ENCODE measurements at places on chromosomes 13 and 19. TPM values are rescaled to one million over a fixed set of nuclear protein-coding genes. Genes with fewer than 3 reads are reported as not detected.

SLC17A7 gene
- total RNA-seq = 0.46 TPM

ICAM3 gene
- total RNA-seq = 9.0 TPM

SLC1A5 gene
- 77.1 TPM for total RNA-seq

- DNase-seq = no peak
Observed at GRCh38 chr13:112454648-112455334, 78.6 kb downstream of the SPACA7 start.

- no peak for DNase-seq
Observed at GRCh38 chr19:12751635-12752034, at the start of gene BEST2. TSS of gene BEST2 (plus strand) at chr19:12751791. CDS start at chr19:12752593, 802 bp downstream.

DNA sequence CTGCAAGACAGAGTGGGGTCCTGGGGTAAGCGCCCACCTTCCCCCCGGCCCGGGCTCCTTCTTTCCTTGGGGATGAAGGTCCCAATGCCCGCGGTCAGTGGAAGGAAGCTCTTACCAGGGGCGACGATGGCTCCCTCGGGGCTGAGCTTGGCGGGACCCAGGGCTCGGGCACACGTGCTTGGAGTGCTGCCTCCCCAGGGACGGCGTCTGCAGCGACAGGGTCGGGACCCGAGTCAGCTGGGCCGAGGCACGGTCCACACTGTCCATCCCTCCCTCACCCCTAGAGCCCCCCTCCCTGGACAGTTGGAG, 3.5 kb downstream of the JSRP1 start:
- DNase-seq = no peak

GRCh38 chr13:33260168-33261098, 25.1 kb downstream of the STARD13 start:
- DNase-seq = peak; percentile 79

PGLYRP1 gene
- not detected for total RNA-seq

ATP8A2 gene
- 1.2 TPM for total RNA-seq

DNA sequence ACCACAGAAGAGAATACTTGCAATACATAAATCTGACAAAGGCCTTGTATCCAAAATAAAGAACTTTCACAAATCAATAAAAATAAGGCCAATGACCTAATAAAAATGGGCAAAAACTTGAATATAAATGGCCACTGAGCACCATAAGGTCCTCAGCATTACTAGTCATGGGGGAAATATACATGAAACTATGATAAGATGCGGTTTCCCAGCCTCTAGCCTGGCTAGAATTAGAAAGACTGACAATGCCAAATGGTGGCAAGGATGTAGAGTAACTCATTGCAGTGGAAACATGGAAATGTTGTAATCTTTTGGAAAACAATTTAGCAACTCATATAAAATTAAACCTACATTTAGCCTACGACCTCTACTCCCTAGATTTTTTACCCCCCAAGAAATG, 227.1 kb downstream of the GGACT start:
- DNase-seq = peak; percentile 95

DNA sequence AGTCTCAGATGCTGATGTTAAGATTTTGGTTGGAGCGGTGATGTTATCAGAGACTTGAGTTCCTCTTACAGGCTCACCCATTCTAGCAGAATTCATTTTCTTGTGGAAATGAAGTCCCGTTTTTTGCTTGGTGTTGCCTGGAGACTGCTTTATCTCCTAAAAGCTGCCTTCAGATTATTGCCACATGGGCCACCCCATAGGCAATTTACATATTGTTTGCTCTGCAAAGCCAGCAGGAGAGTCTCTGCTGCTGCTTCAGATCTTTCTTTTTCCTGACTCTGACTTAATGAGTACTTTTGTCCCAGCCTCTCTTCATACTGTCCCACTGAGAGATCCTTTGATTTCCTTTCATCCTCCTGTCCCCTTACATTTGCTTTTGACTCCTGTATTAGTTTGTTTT, 114.6 kb downstream of the TDRD3 start:
- DNase-seq = no peak

DNA sequence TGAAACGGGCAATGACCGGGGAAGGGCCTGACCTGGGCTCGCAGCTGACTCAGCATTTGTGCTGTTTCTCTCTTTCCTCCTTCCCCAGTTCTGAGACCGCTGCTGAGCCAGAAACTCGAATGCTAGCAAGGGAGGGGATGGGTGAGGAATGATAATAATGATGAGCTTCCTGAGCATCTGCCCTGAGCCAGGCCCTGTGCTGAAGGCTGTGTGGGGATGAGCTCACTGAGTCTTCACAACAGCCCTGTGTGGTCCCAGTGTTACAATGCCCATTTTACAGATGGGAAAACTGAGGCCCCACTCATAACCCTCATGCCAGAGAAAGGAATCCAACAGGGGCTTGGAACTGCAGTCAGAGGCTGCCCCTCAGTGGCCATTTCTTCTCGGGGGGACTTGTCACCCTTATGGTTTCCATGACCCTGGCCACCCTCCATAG, 8.1 kb downstream of the SULT2B1 start:
- no peak for DNase-seq

DNA sequence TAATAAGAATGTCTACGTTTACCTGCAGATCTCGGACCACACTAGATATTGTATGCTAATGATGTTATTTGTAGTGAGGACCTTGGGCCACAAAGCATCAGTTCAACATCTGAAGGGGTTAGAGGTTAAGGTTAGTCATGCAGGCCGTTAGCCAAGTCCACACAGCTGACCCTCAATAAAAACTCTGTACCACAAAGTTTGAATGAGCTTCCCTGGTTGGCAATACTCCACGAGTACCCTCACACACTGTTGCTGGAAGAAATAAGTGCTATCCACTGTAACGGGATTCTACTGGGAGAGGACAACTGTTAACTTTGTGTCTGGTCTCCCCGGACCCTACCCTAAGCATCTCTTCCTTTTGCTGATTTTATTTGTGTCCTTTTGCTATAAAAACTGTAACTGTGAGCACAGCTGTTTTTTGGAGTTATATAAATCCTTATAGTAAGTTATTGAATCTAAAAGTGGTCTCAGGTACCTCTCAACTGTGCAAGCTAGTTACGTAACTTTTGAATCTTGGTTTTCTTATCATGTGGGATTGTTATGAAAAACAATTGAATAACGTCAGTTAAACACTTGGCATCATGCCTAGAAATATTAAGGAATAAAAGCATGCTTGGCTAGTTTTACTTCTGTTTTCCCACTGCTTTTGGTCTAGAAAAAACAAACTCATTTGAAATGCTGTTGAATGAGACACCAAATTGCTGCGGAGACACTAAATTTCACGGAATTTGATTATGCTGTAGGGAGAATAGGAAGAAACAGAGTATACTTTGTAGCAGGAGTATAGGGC, 181.5 kb downstream of the DNAJC3 start:
- DNase-seq = peak; percentile 55

LRFN3 gene
- total RNA-seq = 6.5 TPM

LGALS7 gene
- not detected for total RNA-seq

GRCh38 chr19:18321734-18322102, 1.2 kb downstream of the LSM4 start:
- DNase-seq = peak; percentile 27

- DNase-seq = no peak
Observed at GRCh38 chr19:3471954-3472655, 8.2 kb downstream of the SMIM24 start.

GRCh38 chr19:39301562-39301961, 5.4 kb downstream of the IFNL1 start:
- no peak for DNase-seq

DNA sequence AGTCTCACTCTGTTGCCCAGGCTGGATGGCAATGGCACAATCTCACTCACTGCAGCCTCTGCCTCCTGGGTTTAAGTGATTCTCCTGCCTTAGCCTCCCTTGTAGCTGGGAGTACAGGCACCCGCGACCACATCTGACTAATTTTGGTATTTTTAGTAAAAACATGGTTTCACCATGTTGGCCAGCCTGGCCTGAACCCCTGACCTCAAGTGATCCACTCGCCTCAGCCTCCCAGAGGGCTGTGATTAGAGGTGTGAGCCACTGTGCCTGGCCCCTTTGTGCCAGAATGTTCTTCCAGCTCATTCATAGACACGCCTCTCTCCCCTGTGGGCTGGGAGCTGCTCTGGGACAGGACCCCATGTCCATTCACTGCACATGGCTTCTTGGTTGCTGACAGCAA, 9.1 kb downstream of the MYDGF start:
- DNase-seq = peak; percentile 62

- no peak for DNase-seq
Observed at GRCh38 chr19:56683116-56683515, 11.6 kb upstream of the ZNF835 start.

KLHL1 gene
- total RNA-seq = not detected

DPF1 gene
- 13.8 TPM for total RNA-seq

- DNase-seq = no peak
Observed at GRCh38 chr19:5600797-5601196, 21.8 kb downstream of the SAFB2 start.

GRCh38 chr13:87356314-87356713, 314.9 kb upstream of the SLITRK5 start:
- DNase-seq = peak; percentile 32

GRCh38 chr19:679418-680286, 3.5 kb downstream of the FSTL3 start:
- DNase-seq = no peak

DNA sequence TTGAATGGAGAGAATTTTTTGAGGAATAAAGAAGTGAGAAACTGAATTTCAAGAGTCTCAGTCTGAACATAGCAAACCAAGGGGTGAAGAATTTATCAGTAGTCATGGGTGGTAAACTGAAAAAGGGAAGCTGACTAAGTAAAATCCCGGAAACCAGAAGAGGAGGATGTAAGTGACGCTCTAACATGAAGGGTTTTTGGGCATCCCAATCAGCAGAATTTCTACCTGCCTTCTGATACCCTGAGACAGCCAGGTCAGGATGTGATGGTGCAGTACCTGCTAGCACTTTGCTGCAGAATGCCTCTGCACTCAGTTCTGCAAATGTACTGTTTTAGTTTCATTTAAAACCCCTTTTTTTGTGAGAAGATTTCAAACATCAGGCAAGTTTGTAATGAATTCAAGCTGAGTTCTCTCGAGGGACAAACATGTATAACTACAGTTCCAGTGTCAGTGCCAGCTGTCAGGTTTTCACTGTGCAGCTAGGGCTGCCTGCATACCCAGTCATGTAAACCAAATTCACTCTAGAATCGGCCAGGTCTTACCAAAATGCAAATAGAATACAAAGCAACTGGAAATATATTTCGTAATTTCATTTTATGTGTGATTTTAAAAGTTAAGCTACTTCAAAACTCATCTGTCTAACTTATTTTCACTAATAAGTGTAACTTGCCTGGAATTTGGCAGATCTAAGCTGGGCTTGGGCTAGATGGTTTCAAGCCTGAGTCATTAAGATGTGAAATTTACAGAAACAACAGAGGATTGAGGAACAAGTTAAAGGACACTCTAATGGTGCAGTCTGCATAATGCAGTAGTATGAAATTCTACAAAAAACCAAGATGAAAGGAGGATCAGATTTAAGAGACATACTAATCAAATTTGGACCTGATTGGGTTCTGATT, 13.8 kb downstream of the METTL21C start:
- DNase-seq = peak; percentile 16

PHLDB3 gene
- 7.9 TPM for total RNA-seq

SLC6A16 gene
- total RNA-seq = 0.11 TPM

DNA sequence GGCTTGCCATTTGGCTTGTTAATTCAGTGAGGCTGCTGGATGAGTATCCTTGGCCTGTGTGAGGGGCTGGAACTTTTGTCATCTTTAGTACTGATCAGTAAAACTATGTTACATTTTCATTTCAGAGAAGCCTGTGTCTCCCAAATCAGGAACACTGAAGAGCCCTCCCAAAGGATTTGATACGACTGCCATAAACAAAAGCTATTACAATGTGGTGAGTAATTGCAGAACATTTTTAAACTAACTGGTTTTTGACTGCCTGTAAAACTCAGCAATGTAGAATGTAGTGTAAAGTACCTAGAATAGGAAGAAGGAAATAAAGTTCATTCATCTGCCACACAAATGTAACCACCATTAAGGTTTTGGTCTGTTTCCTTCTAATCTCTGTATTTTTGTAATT, 87.4 kb upstream of the TEX29 start:
- DNase-seq = no peak

SERTM1 gene
- total RNA-seq = not detected

GRCh38 chr13:109275852-109276251, 510.5 kb downstream of the IRS2 start:
- DNase-seq = peak; percentile 39

GRCh38 chr19:40641281-40641680, 40.1 kb downstream of the LTBP4 start:
- DNase-seq = no peak

DNA sequence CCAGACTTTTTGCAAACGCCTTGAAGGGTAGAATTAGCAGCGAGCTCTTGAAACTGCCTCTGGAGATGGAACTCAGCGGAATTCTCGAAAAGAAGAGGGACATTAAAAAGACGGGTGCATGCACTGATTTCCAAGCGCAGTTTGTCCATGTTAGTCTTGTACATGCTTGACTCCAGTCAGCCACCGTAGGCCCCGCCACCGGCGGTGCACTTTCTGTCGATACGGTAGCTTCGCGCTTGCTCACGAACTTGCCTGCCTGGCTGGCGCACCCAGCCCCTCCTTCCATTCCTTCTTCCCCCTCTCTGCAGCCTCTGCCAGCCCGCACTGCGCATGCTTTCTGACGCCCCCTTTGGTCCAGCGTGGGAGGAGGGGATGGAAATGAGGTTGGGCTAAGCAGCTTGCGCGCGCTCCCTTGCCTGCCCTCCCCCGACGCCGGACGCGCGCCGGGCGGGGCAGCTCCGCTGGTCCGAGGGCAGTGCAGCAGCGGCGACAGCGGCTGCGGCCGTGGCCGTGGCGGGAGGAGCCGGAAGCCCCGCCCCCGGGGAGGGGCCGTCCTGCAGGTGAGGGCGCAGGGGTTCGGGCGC, at the start of gene ZNF575:
Gene ZNF575, plus strand, starts transcription at position 227 of the 584 bp plus-strand sequence. CDS start 1,235 bp downstream, outside the sequence.
- DNase-seq = peak; percentile 91

DNA sequence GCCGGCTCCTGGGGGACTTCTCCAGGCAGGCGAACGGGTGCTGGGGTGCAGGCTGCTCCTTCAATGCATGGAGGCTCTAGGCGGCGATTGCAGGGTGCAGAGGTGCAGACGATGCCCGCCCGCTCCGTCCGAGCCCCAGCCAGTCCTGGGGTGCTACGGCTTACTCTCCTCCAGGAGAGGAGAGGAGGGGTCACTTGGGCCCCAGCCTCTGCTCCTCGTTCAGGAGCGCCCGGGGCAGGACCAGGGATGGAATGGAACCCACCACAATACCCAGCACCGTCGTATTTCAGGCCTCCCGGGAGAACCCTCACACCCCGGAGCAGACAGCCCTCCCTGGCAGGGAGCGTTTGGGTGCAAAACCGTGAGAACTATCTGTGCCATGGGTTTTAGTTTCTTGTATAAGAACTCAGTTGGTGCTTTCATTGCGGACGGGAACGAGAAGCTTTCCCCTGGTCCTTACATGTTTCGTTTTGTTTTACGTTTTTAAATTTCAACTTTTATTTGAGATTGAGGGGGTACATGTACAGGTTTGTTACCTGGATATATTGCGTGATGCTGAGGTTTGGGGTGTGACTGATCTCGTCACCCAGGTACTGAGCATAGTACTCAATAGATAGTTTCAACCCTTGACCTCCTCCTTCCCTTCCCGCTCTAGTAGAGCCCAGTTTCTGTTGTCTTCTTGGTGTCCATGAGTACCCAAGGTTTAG, 46.8 kb downstream of the ARHGEF18 start:
- no peak for DNase-seq

DNA sequence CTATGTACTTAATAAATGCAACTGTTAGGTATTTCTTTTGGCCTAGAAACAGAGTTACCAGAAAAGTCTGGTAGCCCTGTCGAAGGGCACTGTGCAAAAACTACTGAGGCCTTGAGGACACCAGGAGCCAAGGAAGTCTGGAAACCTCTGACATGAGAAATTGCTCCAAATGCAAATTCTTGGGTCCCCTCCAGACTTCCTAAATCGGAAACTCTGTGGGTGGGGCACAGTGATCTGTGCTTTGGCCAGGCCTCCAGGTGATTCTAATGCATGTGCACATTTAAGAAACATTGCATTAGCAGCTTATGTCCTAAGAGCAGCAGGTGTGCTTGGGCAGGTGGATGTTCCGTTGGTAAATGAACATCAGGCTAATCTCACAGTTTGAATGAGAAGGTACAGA, 50.0 kb downstream of the STARD13 start:
- DNase-seq = no peak

Data from LHCN-M2 (cell line).